Heart left ventricle (tissue), 16 donors: ENCODE measurements at places on chromosomes 3 and 15. TPM values are rescaled to one million over a fixed set of nuclear protein-coding genes. Genes with fewer than 3 reads are reported as not detected.

The ACVR2B gene
- 4.1 TPM for total RNA-seq

The CLEC3B gene
- 131 TPM for total RNA-seq

The CELF6 gene
- total RNA-seq: 0.40 TPM

The MAP1A gene
- 37.8 TPM for total RNA-seq

The SLC33A1 gene
- 21.6 TPM for total RNA-seq

The NPRL2 gene
- total RNA-seq: 18.3 TPM

The OR5K2 gene
- not detected for total RNA-seq

The BNC1 gene
- 0.16 TPM for total RNA-seq

The GPR15 gene
- total RNA-seq: not detected

The DUOX1 gene
- 0.19 TPM for total RNA-seq

The SLC15A2 gene
- 1.4 TPM for total RNA-seq

The C3orf38 gene
- 17.6 TPM for total RNA-seq

The MTHFS gene
- 13.4 TPM for total RNA-seq

The LRTM1 gene
- not detected for total RNA-seq

The GOLGA8H gene
- 0.54 TPM for total RNA-seq

The COL7A1 gene
- total RNA-seq: 11.5 TPM

The CACNA1D gene
- 0.35 TPM for total RNA-seq

The SLC28A2 gene
- total RNA-seq: not detected

The HDAC11 gene
- 21.2 TPM for total RNA-seq

The SLC2A2 gene
- total RNA-seq: not detected

The CHRFAM7A gene
- 0.44 TPM for total RNA-seq

The PP2D1 gene
- not detected for total RNA-seq

The SAMD7 gene
- not detected for total RNA-seq

The NEDD4 gene
- 9.2 TPM for total RNA-seq

The DTX3L gene
- total RNA-seq: 11.2 TPM

The IGF2BP2 gene
- total RNA-seq: 19.8 TPM

The ARL8B gene
- 67.3 TPM for total RNA-seq

The CASR gene
- total RNA-seq: not detected

The GHSR gene
- total RNA-seq: not detected

The P2RY1 gene
- total RNA-seq: 5.1 TPM

The SAXO2 gene
- total RNA-seq: 2.7 TPM

The MNS1 gene
- 0.81 TPM for total RNA-seq

The CCDC54 gene
- total RNA-seq: not detected

The ARPP19 gene
- total RNA-seq: 150 TPM

The SI gene
- not detected for total RNA-seq

The DCLK3 gene
- total RNA-seq: 0.09 TPM

The RHOV gene
- not detected for total RNA-seq

The ATP13A4 gene
- total RNA-seq: 0.48 TPM
